ENCODE measurements at places on chromosomes 3 and 15.

DNA sequence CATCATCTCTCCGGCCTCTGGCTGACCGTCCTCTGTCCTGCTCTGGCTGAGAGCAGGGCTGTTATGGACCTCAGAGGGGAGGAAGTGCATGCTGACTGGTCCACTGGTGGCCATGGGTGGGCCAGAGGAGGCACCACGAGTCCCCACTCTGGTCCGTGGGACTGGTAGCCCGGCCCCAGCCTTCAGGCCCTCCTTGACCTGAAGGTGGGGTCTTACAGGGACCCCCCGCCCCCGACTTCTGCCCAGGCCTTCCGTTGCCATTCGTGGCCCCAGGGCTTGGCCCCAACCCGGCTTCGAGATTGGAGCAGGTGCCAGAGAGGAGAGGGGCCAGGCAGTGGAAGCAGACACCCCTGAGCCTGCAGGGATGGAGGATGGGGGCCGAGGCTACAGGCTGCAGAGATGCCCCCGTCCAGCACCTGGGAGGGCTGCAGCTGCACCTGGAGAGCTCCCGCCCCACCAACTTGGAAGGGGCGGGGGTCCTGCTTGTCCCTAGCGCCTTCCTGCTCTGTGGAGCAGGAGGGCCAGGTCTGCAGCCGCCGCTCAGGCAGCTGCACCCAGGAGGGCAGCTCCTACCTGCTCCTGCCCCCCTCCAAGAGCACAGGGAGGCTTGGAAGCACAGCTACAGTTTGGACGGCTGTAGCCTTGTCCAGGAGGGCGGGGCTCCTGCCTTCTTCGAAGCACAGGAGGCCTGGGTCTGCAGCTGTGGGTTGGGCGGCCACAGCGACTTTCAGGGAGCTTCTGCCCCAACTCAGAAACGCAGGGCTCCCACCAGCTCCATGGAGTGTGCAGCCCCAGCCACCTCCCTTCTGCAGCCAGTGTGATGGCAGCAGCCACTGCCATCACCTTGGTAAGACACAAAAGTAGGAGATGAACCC lies 142.5 kb downstream of the KLF13 start:
- DNase-seq, result no peak

DNA sequence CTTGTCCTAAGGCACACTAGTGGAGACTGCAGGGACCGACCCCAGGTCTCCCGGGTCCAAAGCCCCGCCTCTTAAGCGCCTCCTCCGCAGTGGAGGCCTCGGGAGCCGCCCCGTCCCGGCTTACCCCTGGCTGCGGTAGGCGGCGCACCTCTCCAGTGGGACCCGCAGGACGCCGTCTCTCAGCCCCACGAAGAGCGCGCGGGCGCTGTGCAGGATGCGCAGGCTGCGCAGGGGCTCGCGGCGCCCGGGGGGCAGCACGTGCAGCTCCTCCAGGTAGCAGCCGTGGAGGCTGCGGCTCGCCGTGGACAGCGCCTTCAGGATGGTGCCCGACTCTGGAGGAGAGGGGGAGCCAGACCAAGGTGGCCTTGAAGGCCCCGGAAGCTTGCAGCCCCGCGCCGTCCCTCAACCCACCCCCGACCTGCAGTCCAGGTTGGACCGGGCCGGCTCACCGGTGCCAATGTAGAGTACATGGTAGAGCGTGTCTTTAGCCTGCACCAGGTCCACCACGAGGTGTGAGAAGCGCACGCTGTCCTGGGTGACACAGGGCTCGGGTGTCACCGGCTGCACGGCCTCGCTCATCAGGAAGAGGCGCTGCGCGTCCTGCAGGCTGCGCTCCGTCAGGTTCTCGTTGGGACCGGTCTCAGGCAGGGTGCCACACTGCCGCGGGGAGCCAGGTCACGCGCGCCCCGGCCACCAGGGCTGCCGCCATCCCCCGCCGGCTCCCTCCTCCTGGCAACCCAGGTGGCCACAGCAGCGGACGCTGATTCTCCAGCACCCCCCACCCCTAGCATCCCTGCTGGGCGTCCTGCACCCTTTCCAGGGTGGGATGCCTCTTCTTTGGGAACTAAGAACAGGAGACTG lies 105.5 kb downstream of the SEMA5B start:
- no peak for DNase-seq

- no peak for DNase-seq
Observed at GRCh38 chr15:66875588-66876420, 173.8 kb downstream of the SMAD6 start.

DNA sequence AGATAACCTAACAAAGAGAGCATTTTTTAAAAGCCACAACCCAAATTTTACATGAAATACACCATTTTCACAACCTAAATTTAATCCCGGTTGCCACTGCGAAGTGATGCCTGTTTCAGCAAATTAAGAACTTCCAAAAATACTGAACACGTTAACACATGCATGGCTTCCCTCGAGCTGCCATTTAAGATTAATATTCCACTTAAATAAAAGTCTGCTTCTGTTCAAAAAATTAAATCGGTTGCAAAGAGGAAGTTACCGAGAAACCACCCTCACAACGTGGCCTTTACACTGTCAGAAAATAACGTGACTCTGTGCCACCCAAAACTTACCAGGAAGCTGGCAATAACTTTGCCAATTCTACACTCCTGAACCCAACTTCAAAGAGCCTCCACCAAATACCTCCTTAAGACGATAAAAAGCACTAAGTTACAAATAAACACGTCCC lies 1.2 kb downstream of the TBL1XR1 start:
- peak; percentile 63 for DNase-seq

DNA sequence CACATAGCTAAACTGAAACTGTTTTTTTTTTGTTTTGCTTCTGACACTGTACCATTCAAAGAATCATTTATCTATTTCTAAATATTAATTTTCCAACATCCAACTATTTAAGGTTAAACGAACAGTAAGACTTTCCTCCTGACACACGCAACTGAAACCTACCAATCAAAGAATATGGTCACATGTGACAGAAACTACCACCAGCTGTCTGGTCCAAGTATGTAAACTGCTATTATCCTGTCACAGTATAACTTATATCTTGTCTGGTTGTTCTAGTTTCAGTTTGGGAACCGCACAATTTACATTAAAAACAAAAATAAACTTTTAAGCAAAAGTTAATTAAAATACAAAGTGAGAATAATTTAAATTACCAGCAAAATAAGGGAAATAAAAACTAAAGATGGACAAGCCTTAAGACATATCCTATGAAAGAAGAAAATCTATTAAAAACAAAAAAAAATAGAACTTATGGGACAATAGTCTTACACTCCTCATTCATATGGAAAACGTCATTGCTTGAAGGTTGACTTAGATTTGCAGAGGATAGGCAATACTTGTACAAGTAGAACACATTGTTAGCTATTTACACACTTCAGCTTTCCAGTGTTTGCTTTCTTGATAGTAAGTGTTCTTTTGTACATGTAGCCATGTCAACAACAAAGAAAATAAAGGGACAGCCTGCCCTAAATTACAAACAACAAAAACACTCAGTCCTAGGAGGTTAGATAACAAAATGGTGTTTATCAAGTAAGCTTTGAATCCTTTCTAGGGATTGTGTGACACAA lies 26.8 kb upstream of the CHRM5 start:
- DNase-seq, result no peak

GRCh38 chr3:10160925-10161324 lies 3.8 kb upstream of the IRAK2 start:
- no peak for DNase-seq

DNA sequence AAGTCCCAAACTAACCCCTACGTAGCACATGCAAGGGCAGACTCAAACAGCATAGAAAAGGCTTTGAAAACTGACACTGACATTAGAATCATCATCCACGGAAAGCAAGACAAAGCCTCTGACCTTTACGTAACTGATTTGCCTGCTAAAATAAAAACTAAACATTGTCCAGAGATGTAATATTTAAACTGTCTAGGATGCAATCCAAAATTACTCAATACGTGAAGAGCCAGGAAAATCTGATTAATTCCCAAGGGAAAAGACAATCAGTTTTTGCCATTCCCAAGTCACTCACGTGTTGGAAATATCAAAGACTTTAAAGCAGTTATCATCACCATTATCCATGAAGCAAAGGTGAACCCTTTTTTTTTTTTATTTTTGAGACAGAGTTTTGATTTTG lies 13.3 kb upstream of the IQCF1 start:
- no peak for DNase-seq

GRCh38 chr15:49927189-49927861 lies 191.7 kb downstream of the ATP8B4 start:
- DNase-seq, result no peak

- DNase-seq, result no peak
Observed at GRCh38 chr3:134617608-134618477, 33.0 kb downstream of the KY start.

DNA sequence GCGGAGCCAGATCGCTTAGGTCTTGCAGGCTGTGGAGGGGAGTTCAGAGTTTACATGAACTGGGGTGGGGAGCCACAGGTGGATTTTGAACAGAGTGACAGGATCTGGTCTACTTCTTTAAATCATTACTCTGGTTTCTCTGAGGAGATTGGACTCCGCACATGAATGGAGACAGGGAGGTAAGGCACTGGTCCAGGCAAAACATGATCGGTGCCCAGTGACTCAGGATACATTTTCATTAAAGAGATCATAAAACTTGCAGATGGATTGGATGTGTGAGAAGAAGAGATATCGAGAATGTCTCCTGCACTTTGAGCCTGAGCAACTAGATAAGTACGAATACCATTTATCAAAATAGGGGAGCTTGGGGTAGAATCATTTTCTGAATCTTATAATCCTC lies 61.8 kb upstream of the CMSS1 start:
- no peak for DNase-seq

Data from CD4-positive, alpha-beta T cell treated with Interleukin-15 for 4 hours (primary cell).